Muscle of arm (tissue), 14 donors: ENCODE measurements at places on chromosomes 3 and 15.

DNA sequence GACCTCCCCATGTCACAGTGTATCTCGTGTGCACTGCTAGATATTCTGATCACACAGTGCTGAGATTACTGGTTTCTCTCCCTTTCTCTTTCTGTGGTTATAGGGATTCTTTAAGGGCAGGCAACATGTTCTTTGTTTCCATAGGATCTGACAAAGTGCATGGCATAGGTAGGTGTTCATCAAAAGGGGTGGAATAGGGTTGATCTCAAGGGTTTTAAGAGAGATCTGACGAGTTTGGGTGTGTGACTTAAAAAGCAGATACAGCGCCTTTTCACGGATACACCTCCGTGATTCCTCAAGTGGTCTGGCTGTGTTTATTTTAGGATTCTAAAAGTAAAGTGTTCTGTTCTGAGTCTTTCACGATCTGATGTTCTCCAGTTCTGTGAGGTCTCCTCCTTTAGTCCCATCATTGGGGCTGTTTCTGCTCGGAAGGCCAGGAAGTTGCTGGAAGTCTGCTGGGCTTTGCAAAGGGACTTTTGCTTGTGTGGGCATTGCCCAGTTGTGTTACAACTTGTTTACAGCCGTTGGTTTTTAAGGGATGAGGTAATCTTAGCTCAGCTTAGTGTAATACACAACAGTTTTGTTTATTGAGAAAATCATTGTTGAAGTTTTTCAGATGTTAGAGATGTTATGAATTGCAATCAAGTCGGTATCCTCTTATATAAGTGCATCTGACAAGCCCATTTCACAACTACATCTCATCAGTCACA, 34.8 kb downstream of the IGF1R start:
- no peak for DNase-seq

DNA sequence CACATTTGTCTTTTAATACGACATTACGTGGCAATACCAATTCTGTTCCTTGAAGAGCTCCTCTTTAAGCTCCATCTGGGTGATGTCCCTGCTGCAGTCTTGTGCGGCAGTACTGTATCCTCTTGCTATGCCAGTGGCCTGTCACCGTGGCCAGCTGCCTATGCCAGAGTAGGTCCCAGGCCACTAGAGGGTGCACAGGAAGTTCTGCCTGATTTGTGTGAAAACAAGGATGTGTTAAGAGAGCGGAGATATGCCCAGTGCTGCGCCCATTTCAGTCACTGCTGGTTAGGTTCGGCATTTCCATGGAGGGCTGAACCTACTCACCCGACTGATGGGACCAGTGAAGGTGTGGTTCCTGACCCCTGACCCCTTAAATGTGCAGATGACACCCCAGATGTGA, 25.2 kb downstream of the NIPA1 start:
- DNase-seq, result no peak

GRCh38 chr3:140085001-140085400, 150.0 kb downstream of the CLSTN2 start:
- DNase-seq, result no peak

- DNase-seq, result peak; percentile 13
These were observed 20.1 kb downstream of the GXYLT2 start for GRCh38 chr3:72907731-72908620.

DNA sequence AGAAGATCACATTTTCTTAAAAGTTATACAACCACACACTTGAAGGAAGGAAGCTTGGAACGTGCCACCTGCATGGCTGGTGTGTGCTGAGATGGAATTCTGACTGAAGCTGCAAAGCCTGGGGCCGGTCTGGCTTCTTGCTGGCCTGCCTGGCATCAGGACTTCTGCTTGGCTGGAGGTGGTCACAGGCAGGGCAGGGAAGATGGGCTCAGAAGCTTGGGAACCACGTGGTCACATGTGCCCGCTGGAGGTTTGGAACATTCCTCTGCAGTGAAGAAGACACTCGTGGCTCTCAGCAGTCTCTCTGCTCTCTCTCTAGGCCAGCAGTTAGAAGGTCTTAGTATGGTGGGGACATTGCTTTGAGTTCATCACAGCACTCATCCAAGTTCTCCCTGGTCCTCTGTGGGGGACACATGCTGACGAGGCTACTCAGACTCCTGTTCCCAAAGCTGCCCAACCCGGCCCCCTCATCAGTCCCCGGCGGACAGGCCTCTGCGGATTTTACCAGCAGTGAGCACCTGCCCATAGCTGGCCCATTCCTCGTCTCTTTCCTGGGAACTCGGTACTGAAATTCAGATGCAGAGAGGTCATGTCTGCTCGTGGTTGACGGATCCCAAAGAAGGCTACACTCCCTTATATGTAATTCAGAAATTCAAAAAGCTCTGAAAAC, 229.0 kb downstream of the ADAMTS17 start:
- DNase-seq, result no peak

- DNase-seq, result no peak
These were observed 15.2 kb downstream of the TRNT1 start for GRCh38 chr3:3141939-3142338.

DNA sequence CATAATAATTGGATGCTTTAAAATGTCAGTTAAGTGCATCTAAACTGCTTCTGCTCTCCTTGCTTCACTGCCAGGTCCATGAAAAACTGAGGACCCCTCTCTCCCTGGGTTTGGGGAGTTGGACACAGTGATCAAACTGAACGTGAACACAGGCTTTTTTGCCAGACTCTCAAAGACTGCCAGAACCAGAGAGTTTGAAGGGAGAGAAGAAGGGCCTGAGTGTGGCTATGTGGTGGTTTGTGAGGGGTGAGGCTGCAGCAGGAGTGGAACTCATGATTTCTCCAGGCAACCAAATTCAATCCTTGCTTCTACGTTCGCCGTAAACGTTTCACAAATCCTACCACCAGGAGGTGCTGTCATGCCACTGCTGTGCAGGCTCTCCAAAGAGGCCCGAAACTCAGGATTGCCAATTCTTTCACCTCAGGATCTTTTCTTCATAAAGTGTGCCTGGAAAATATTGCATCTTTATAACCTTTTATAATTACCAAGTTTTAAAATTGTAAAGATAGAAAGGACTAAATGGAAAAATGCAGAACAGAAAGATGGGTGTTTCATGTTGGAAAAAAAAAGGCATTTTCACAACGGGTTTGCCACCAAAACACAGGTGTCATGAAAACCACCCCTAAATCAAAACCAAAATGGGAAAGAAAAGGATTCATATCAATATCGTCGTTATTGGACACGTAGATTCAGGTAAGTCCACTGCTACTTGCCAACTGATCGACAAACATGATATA, 19.7 kb downstream of the TM4SF4 start:
- peak; percentile 66 for DNase-seq

- DNase-seq, result peak; percentile 72
These were observed 49.4 kb upstream of the INSYN1 start for GRCh38 chr15:73802431-73803041.

DNA sequence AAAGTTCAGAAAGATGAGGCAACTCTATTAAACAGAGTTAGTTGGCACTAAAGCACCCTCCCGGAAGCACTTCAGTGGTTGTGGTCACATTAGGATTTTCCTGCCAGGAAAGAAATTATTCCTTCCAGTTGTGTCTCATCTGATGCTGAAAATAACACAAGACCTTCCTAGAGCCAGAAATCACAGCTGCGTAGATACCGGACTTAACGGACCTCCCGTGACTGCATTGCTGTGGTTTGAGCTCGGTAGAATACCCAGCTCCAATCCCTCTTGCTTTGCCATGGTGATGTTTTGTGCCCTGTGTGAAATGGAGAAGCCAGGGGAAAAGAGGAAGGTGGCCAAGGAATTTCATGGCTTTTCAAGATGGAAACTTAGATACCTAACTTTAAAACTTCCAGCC, 215.0 kb upstream of the IGF1R start:
- DNase-seq, result peak; percentile 65

- no peak for DNase-seq
These were observed 17.9 kb upstream of the PAQR5 start for GRCh38 chr15:69280783-69281182.

DNA sequence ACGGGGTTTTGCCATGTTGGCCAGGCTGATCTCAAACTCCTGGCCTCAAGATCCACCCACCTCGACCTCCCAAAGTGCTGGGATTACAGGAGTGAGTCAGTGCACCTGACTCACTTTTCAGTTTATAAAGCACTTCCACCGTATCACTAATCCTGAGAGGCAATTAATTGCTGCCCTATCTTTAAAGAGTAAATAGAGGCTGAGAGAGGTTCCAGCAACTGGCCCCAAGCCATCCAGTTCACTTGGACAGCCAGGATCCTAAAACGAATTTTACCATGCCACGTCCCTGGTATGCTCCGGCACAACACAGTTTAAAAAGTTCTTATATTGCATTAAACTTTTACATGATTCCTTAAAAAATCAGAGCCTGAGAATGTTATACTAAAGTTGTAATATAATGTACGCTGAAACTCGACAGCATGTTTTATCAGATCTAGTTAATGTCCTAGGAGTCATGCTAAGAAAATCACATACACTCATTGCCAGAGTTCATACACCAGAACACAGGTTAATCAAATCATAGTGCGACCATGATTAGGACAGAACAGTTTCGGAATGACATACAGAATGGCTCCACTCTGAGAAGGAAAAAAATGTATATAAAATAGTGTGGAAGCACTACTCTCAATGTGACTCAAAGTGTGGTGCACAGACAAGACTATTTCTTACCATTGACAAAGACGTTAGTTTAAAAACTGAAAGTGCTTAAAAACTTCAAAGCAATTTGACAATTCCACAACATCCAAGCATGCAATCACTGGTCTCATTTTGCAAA, 125.4 kb downstream of the ULK4 start:
- no peak for DNase-seq

DNA sequence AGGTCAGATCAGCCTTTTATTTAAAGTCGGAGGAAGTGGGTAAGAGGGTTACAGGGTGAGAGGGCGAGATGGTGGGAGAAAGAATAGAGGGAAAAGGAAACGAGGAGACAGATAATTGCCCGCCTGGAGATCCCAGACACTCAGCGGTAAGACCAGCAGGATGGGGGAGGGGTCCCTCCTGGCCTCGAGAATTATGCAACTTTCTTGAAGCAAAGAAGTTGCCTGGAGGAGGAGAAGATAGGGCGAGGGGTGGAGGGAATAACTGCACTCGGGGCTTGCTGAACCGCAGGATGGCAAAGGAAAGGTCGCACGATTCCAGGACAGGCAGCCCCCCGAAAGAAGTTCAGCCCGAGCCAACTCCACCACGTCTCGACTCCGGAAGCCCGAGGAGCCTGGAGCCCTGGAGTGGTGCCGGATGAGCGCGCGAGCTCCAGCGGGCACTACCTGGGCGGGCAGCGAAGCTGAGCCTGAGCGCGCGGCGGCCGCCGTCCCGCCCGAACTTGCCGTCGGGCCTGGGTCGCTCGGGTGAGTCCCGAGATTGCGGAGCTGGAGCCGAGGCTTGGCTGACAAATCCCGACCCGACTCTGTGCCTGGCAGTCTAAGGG, 402 bp downstream of the WWTR1 start:
- DNase-seq, result no peak
